ENCODE measurements at places on chromosomes 4 and X.

GRCh38 chr4:7410446-7410845, 24.3 kb downstream of the PSAPL1 start:
- DNase-seq: no peak

DNA sequence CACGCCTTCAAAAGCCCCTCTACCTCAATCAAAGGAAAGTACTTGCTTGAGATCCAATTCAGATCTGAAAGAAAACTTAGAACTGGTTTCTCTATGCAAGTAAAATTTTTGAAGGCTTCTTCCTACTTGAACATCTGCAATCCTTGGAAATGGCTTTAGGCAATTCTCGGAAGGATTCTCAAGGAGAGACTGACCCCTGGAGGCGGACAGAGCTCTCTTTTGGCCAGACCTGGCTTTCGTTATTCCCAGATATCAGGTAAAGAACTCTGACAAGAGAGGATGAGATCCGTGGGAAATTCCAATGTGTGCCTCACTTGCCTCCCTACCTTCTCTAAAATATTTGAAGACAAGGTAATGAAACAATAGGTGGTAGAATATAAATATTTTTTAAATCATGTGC, 670.3 kb upstream of the FAM241A start:
- no peak for DNase-seq

DNA sequence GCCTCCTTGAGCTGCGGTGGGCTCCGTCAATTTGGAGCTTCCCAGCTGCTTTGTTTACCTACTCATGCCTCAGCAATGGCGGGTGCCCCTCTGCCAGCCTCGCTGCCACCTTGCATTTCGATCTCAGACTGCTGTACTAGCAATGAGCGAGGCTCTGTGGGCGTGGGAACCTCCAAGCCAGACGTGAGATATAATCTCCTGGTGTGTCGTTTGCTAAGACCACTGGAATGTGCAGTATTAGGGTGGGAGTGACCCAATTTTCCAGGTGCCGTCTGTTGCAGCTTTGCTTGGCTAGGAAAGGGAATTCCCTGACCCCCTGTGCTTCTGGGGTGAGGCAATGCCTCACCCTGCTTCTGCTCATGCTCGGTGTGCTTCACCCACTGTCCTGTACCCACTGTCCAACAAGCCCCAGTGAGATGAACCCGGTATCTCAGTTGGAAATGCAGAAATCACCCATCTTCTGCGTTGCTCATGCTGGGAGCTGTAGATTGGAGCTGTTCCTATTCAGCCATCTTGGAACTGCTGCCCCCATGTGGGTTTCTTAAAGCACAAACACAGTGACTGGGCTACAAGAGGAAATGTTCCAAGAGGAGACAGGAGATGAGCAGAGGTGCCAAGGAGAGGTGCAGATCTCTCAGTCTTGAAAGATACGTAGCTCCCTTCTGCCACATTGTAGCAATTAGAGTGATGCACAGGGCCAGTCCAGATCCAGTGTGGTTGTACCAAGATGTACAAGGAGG, 193.0 kb upstream of the IGFBP7 start:
- DNase-seq: no peak

DNA sequence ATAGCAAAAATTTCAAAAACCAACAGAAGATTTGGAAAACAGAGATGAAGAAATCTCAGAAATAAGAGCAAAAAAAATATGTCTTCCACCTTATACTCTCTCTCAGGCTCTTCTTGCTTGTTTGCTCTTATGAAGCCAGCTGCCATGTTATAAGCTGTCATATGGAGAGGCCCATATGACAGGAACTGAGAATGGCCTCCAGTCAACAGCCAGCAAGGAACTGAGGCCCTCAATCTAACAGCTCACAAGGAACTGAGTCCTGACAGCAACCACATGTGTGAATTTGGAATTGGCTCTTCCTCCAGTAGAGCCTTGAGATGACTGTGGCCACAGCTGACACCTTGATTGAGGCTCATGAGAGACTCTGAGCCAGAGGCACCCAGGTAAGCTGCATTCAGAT, 51.3 kb upstream of the MAOA start:
- no peak for DNase-seq

DNA sequence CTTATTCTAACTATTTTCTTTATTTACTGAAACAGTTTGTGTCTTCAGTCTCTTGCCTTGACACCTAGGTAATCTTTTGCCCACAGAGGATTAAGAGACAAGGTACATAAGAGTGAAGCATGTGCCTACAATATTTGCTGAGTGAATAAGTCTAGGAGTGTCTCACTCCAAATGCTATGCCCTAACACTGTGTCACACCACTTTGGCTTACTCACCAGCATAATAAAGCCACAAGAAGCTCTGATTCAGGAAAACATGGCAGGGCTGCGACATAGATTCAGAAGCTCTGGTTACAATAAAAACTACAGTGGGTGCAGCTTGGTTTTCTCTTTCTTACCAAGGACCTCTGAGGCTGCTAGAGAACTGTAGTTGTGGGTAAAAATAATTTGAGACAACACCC, 127.1 kb downstream of the RBM46 start:
- no peak for DNase-seq

DNA sequence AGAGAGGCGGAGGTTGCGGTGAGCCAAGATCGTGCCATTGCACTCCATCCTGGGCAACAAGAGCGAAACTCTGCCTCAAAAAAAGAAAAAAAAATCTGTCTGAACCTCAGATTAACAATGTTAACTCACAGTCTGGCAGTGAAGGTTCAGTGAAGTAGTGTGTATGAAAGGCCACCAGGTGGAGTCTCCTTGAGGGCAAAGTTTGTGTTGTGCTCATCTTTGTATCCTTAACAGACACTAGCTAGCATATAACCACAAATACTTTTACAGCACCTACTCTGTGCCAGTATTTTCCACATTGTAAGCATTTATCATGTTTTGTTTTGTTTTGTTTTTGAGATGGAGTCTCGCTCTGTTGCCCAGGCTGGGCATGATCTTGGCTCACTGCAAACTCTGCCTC, 46.0 kb upstream of the MGST2 start:
- DNase-seq: no peak
